GM23248 (cell line): ENCODE measurements at places on chromosomes 2 and 18. TPM values are rescaled to one million over a fixed set of nuclear protein-coding genes. Genes with fewer than 3 reads are reported as not detected.

LAMA3 gene
- total RNA-seq: 1.9 and 3.5 TPM in 2 replicates

KCNG2 gene
- not detected in 2 replicates for total RNA-seq

DNA sequence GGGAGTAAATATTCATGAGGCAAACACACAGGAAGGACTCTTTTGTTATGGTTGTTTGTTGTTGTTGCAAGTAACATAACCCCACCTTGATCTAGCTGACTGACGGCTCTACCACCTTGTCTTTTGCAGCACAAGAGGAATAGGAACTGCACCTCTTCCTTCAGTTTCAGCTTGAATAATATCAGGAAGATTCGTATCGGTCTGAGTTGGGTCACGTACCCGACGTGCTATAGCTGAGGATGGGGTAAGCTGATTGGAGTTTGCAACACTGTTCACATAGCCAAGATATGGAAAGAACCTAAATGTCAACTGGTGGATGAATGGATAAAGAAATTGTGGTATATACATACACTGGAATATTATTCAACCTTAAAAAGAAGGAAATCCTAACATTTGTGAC lies 14.5 kb upstream of the IL1RN start:
- no peak overlapping the region for H3K4me3 ChIP-seq
- H3K27me3 ChIP-seq: no peaks in the 10 kb centered on the region
- H3K4me1 ChIP-seq: peaks cover 7% of the 10 kb centered on the region
- DNase-seq: no peak

GRCh38 chr18:60053747-60054304 lies 154.0 kb downstream of the PMAIP1 start:
- peaks cover 24% of the 10 kb centered on the region for H3K4me1 ChIP-seq
- H3K4me3 ChIP-seq: no peak overlapping the region
- no peaks in the 10 kb centered on the region for H3K36me3 ChIP-seq
- H3K27ac ChIP-seq: peak overlapping the region; percentile 55
- H3K27me3 ChIP-seq: no peaks in the 10 kb centered on the region
- peak; percentile 98 for DNase-seq

DNA sequence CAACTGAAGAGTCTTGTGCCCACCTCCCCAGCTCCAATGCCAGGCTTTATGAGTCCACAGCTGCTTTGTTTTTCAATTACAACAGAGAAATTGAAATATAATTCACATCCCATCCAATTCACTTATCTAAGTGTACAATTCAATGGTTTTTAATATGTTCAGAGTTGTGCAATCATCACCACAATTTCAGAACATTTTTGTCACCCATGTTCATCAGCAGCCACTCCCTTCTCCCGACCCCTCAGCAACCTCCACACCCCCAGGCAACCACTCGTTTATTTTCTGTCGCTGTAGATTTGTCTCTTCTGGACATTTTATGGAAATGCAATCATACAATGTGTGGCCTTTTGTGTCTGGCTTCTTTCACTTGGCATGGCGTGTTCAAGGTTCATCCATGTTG lies 23.3 kb downstream of the INHBB start:
- no peaks in the 10 kb centered on the region for H3K27me3 ChIP-seq
- H3K4me3 ChIP-seq: no peak overlapping the region
- DNase-seq: no peak
- H3K27ac ChIP-seq: no peak overlapping the region
- H3K4me1 ChIP-seq: no peaks in the 10 kb centered on the region

- no peaks in the 10 kb centered on the region for H3K27me3 ChIP-seq
- no peak for DNase-seq
- H3K4me3 ChIP-seq: no peak overlapping the region
- H3K4me1 ChIP-seq: peaks cover under 1% of the 10 kb centered on the region; the same call in 1 of the 2 replicates
- no peak overlapping the region for H3K27ac ChIP-seq
Observed at GRCh38 chr18:54684784-54685183, 93.7 kb downstream of the DYNAP start.

DNA sequence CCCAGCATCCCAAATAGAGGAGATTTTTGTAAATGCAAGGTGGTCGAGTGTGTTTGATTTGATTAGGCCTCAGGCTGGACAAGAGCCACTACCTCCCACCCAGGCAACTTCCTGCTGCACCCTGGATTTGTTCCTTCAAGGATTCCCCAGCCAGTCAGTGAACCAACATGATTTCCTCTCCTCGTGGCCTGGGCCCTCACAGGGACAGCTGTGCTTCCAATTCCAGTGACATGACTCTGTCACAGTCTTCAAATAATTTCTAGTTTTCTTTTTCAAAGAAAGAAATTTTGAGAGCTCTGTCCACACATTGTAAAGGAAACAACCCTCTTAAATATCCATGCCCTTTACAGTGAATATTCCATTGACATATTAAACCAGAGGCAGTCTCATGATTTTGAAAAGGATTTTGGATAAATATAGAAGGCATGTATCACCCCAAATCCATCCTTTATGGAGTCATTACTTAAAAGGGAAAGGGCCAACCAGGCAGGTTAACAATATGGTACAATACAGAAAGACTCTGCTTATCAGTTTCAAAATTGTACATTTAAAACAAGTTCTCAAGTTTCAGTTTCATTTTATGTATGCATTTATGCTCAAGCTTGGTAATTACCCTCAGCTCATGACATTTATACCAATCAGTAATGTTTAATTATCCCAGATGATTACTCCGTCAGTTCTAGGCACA lies 121.3 kb upstream of the FOSL2 start:
- H3K4me3 ChIP-seq: no peak overlapping the region
- DNase-seq: no peak
- H3K27me3 ChIP-seq: no peaks in the 10 kb centered on the region
- H3K27ac ChIP-seq: no peak overlapping the region
- H3K4me1 ChIP-seq: peaks cover 49% of the 10 kb centered on the region

DNA sequence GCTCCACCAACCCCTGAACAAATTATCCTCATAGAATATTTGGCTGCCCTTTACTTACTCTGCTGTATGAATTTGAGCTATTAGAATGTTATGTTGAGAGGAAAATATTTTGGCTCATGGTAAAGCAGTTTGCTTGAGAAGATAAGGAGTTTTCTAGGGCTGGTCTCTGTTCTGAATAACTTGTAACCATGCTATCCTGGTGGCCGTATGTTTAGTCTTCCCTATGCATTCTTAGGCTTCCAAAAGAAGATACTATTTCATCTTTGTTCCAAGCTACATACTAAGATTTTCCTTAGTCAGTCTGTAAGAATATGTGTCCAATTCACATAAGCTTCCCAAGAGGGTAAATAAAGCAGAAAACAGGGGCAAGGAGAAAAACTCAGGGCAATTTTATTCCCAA lies 1105.1 kb upstream of the PIK3C3 start:
- peaks cover 7% of the 10 kb centered on the region; the same call in 1 of the 2 replicates for H3K4me1 ChIP-seq
- no peaks in the 10 kb centered on the region for H3K36me3 ChIP-seq
- H3K27ac ChIP-seq: no peak overlapping the region
- DNase-seq: no peak
- no peak overlapping the region for H3K4me3 ChIP-seq

DNA sequence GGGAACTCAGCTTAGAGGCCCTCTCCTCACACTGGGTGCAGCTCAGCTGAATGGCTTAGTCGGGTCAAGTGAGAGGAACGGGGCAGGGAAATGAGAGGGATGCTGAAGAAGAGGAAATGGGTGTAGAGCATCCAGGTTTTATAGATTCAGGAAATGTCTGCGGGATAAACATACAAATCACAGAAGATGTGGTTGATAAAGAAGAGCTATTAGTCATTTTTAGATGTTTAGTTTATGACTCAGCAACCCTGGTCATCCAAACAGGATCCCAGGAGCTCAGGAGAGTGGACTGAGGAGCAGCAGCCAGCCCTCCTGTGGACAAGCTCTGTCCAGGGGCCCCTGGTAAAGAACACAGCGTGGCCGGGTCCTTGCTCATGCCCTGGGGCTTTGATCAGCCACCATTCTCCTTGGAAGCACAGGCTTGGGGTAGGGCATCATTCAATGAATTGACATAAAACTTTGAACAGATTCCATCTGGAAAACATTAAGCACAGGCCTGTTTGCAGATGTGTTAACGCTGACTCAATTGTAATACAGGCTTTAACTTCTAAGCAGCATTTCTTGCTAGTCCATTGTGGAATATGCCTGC lies 83.0 kb downstream of the NPAS2 start:
- no peaks in the 10 kb centered on the region for H3K36me3 ChIP-seq
- H3K27me3 ChIP-seq: no peaks in the 10 kb centered on the region
- DNase-seq: peak; percentile 98
- H3K27ac ChIP-seq: peak overlapping the region; percentile 66

GRCh38 chr2:219530048-219530963 lies 13.3 kb downstream of the CHPF start:
- no peaks in the 10 kb centered on the region for H3K36me3 ChIP-seq
- peak; percentile 90 for DNase-seq
- H3K27me3 ChIP-seq: peaks cover 19% of the 10 kb centered on the region; the same call in 1 of the 2 replicates
